ENCODE measurements at places on chromosomes 6 and 20.

DNA sequence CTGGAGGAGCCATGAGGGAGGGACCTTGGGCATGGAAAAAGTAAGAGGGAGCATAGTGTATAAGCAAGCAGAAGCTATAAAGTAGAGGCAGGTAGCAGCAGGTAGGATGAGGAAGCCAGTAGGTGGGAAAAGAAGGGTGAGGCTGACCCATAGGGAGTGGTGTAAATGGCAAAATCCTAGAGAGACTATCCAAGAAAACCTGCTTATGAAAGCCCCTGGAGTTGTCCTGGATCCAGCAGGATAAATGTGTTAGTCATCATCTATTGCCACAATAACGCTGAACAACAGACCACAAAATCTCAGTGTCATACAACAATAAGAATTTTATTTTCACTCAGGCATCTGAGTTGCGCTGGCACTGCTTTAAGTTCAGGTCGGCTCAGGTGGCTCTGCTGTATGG lies 30.2 kb downstream of the CHD6 start:
- DNase-seq = no peak

DNA sequence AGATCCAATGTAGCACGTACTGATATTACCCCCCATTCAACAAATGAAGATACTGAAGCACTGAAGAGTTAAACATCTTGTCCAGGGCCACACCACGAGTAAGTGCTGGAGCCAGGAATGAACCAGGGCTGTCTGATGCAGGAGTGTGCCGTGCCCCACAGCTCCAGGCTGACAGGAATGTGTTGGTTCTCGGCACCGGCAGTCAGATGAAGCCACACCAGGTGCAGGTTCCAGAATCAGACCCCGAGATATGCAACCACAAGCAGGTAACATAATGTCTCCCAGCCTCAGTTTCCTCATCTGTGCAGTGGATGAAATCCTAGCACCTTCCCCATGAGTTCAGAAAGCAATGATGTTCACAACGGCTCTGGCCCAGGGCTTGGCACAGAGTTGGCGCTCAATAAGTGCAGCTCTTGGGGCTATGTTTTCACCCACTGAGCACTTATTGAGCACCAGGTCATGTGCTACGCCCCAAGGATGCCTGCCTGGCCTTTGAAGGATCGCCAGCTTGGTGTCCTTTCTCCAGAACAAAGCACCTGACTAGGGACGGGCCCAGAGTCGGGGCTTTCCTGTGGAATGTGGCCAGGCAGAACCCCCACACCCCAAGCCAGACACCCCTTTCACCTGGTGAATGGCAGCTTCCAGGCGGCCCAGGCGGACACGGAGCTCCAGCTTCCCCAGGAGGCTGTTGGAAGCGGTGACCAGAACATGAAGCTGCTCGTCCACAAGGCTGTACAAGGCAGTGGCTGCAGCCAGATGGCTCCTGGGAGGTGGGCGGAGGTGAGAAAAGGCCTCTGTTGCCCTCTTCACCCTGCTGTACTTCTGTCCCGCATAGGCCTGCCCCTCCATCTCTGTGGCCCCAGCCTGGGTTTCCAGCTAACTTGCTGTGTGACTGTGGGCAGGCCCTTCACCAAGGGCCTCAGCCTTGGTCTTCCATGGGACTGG lies 41.3 kb downstream of the KIAA1755 start:
- DNase-seq = no peak

DNA sequence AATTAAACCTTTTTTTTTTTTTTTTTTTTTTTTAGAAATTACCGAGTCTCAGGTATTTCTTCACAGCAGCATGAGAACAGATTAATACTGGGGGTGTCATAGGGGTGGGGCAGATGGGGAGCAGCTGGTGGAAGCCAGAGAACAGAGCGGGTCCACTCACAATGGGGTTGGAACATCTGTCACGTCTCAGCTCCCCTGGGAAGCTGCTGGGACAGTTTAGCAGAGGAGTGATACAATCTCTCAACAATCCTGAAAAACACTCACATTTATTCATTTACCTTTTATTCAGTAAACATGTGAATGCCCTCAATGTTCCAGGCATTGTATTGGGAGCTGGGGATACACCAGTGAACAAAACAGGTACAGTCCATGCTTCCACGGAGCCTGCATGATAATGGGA lies 162.2 kb downstream of the SMOC2 start:
- DNase-seq = no peak

DNA sequence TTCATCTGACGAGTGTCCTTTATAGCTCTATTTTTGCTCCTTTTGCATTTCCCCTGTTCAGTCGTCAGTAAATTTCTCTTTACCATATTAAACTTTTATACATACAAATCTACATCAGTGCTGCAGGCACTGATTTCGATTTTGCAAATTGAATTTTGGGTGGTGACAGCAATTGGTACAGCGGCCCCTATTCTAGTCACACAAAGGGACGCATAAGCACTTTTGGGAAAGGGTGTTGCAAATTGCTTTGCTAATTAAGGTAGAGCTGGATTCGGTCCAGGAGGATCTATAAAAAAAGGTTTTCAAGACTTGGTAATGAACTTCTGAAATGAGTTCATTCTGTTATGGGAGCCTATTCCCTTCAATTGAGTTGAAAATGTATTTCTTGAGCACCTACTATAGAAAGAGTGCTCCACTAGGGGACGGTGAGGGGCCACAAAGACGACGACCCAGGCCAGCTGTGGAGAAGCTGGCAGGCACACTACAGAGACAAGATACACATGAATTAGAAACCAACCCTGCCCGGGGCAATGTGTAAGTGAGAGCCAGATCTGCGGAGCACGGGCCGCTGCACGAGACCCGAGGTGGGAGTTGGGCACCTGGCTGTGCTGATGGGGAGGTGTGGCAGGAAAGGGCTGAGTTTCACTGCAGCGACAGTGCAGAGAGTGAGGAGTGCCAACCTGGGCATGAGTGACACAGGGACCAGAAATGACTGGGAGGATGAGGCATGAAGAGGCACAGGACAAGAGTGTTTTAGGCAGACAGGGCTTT lies 5.4 kb downstream of the UQCC2 start:
- DNase-seq = no peak

- DNase-seq = no peak
Measured at GRCh38 chr6:75396005-75396800, 97.4 kb downstream of the FILIP1 start.

DNA sequence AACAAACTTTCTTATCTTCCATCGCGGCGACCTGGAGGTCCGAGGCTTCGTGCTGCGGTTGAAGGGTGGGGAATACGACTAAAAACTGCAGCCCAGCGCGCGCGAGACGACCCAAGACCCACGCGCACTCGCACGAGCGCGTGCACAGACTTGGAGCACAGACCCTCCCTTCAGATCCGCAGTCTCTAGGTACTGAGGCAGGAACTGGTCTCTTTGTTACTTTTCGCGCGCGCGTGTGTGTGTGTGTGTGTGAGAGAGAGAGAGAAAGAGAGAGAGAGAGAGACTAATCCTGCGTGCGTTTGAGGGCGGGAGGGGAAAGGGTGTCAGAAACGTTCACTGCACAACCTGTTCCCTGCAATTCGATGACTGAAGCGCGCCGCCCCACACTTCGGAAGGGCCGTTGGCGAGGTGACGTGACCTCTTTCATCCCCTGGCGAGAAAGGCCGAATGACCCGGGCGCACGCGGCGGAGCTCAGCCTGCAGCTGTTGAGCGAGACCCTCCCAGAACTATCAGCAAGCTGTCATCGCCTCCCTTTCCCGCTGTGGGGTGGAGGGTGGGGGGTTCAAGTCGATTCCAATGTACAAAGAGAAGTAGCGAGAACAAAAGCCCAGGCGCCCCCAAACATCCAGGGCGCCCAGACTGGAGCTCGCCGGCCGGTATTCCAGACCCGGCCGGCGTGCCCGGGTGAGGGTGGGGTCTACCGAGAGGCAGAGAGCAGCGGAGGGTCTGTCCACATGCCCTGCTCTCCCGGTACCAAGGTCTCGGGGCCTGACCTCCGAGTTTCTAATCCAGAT lies 1.5 kb upstream of the TUBB2B start:
- no peak for DNase-seq
